Stimulated activated CD8-positive, alpha-beta memory T cell treated with anti-CD3 and anti-CD28 coated beads, Interleukin-7, amount 100 ng/mL, for 24 hours (primary cell): ENCODE measurements at places on chromosomes 16 and 17.

DNA sequence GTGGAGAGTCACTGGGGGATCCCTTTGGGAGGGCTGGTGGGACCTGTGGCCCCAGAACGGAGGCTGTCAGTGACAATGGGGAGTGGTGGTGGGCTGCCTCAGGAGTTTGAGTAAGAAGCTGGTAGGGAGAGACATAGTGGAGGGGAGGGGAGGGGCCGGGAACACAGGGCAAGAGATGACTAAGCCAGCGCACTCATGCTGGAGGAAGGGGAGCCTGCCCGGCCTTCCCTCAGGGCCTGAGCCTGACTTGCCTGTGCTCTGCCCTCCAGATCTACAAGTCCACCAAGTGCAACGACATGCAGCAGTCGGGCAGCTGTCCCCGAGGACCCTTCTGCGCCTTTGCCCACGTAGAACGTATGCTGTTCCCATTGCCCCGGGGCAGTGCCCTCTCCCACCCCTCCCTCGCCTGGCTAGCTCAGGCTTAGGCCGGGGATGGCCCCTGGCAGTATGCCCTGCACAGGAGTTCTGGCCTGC is 29.3 kb downstream of the UNC13D start:
- DNase-seq: no peak

GRCh38 chr16:865026-865425 is 64.5 kb upstream of the GNG13 start:
- DNase-seq: no peak

DNA sequence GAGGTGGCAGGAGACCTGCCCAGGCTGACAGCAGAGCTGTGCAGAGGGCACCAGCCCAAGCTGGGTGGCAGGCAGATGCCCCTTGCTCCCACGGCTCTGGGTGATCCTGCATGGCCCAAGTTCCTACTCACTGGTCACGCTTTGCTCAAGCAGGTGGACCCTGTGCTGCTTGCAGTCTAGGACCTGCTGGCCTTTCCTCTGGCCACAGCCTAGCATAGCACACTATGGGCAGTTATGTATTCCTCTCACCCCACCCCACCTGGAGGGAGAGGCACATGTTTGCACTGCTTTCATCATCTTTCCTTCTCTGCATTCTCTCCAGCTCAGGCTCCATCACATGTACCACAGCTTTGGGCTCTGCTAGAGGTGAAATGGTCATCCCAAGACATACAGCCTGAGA is 19.6 kb upstream of the SREBF1 start:
- no peak for DNase-seq

- DNase-seq: no peak
Observed at GRCh38 chr17:76688165-76688622, 22.6 kb downstream of the MXRA7 start.

DNA sequence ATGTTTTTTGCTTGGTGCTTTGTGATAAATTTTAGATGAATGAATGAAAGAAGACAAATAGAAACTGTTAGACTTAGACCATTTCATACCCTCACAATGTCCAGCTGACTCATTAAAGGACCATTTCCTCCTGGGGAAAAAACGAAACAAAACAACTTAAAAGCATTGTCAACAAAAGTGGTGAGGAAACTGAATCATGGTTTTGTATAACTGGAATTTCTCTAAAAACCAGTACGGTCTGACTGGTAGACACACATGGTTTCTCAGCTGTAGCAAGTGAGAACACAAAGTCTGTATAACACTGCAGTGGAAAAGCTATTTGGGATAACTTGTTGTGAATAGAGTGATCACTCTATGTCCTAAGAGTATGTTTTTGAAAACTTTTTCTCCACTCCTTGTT is 5.3 kb upstream of the DDX52 start:
- no peak for DNase-seq

DNA sequence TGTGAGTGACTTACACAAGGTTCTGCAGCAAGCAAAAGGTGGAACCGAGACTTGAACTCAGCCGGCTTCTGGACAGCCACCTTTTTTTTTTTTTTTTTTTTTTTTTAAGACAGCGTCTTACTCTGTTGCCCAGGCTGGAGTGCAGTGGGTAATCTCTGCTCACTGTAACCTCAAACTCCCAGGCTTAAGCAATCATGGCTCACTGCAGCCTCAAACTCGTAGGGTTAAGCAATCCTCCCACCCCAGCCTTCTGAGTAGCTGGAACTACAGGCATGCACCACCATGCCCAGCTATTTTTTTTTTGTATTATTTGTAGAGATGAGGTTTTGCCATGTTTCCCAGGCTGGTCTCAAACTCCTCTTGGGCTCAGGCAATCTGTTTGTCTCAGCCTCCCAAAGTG is 55.2 kb upstream of the GOT2 start:
- no peak for DNase-seq

GRCh38 chr16:77043076-77043475 is 147.9 kb upstream of the MON1B start:
- DNase-seq: no peak

GRCh38 chr17:75059369-75060345 is 12.6 kb downstream of the KCTD2 start:
- DNase-seq: no peak

- DNase-seq: no peak
Observed at GRCh38 chr16:53257001-53257400, 177.3 kb upstream of the RBL2 start.

DNA sequence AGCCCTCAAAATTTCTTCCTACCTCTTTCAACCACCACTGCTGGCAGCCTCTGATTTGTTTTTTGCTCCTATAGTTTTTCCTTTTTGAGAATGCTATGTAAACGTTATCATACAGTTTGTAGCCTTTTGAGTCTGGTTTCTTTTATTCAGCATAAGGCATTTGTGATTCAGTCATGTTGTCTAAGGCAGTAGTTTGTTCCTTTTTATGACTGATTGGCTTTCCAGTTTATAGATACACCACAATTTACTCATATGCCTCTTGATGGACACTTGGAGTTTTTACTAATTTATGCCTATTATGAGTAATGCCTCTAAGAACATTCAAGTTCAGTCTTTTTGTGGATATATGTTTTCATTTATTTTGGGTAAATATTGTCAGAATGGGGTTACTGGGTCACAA is 136.6 kb downstream of the CHD9 start:
- DNase-seq: no peak

GRCh38 chr16:7017006-7017662 is 315.5 kb upstream of the RBFOX1 start:
- no peak for DNase-seq

DNA sequence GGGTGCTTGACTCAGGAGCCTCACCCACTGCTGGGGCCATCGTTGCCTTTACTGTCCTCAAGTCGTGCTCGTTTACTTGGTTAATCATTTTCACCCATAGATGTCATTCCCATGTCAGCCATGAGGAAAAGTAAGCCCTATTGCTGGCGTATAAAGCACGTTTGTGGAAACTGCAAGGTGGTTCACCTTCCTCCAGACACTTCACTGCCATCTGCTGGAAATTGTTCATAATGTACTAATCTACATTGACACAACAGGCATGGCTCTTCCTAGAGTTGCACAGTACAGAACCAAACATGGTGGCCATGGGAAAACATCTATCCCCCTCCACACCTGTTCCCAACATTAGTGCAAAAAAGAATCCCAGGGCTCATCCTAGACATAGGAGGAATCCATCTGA is 116.6 kb downstream of the ZNF18 start:
- no peak for DNase-seq

GRCh38 chr16:1496464-1496863 is 3.3 kb downstream of the TELO2 start:
- no peak for DNase-seq

DNA sequence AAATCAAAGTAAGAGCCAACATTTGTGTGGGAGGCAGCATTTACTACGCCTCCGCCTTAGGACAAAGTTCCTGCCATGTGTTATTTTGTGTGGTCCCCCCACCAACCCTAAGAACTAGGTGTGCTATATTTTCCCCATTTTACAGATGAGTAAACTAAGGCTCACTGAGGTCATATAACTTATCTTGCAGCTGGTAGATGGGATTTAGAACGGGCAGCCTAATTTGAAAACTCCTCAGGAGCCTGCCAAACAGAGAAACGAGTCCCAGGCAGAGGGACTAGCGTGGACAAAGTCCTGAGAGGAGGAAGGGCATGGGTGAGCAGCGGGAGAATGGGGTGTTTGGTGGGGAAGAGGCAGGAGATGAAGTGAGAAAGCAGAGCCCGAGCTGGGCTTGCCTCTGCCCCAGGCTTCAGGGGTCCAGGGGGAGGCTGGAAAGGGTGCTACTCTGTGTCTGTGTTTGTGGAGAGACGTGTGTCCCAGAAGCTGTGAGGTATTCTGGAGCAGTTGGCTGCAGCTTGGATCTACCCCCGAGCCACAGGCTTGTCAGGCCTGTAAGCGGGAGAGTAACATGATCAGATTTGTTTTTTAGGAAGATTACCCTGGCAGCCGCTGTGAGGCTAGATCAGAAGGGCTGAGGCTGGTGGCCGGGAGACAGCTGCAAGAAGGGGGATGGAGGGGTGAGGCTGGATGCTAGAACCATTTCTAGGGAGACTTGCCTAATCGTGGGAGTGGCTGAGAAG is 5.0 kb downstream of the MLLT6 start:
- no peak for DNase-seq

DNA sequence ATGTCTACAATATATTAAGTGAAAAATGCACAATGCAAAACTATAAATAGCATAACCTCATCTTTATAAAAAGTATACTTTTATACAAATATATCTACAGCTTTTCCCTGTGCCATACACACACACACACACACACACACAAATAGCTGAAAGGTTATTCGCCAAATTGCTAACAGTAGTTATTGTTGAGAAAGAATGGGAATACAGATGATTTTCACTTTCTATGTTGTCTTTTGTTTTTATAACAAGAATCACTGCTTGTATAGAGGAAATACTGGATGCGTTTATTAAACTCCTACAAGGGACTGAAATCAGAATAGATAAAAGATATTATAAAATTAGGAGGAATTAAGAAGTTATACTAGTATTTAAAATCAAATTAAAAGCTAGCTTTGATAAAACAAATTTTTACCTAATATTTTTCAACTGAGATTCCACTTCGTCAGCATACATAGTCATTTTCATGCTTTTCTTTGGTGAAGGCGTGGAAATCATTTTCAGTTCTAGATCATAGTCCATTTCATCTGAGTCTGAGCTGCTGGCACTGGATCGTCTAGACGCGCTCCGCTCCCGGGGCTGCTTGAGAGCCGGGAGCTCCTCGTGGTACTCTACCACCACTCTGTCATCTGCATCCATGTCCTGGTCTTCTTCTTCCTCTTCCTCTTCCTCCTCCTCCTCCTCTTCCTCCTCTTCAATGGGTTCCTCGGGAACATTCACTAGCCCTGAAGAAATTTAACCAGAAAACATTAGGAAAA is 17.0 kb upstream of the ITGAE start:
- no peak for DNase-seq

GRCh38 chr16:1416521-1416941 is 2.0 kb upstream of the UNKL start:
- no peak for DNase-seq

- no peak for DNase-seq
Observed at GRCh38 chr17:59254742-59255141, 34.4 kb downstream of the GDPD1 start.

DNA sequence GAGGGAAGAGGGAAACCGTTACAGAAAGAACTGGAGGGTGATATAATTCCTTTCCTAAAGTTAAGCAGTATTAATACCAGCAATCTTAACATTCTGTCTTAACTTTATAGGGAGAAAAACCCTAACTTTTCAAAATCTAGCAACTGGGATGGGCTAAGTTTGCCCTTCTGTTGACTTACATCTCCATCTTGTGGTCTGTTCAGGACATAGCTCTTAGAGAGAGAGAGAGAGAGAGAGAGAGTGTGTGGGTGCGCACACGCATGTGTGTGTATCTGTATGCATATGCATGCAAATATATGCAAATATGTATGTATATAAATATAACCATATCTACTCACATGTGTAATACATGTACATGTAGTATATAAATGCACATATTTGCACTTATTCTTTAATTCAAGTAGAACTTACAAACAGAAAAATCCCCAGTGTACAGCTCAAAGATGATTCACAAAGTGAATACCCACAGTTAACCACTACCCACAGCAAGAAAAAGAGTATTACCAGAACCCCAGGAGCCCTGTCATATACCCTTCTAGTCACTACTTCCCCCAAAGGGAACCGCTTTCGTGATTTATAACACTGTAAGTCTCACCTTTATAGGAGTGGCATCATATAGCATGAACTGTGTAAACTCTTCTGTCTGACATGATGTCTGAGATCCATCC is 46.5 kb downstream of the STX8 start:
- no peak for DNase-seq

DNA sequence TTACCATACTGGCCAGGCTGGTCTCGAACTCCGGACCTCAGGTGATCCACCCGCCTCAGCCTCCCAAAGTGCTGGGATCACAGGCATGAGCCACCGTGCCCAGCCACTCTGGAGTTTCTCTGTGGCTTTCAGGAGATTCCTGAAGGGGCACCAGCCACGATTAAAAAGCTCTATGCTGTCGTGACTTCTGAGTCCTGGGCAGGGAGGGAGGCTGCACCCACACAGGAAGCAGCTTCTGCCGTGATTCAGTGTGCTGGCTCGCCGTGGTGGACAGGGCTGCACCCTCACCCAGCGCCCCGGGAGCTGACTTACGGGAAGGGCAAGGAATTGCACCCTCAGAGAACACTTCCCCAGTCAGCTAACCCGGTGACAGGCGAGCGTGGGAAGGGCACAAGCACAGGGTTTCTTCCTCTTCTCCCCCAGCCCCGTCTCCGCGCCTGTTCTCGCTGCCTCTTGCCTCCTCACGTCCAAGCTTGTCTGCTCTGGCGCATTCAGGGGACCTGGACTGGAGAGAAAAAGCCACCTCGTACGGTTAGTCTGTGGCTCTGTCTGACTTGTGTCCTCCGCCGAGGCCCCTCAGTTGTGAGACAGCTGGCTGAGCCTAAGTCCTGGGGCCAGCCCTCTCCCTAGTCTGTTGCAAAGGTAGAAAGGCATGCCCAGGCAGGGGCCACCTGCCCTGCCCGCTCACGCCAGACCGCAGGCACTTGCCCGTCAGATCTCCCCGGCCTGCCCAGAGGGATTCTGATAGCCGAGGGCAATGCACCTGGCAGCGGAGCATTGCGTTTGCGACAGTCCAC is 145.0 kb downstream of the SEC14L1 start:
- DNase-seq: no peak

- DNase-seq: no peak
Observed at GRCh38 chr17:60557805-60558204, 31.8 kb upstream of the APPBP2 start.
